ENCODE measurements at places on chromosomes 13 and 19.

- DNase-seq: no peak
Observed at GRCh38 chr19:57850553-57851017, 926 bp downstream of the ZNF587 start.

- no peak for DNase-seq
Observed at GRCh38 chr19:45470762-45471081, 2.9 kb downstream of the FOSB start.

DNA sequence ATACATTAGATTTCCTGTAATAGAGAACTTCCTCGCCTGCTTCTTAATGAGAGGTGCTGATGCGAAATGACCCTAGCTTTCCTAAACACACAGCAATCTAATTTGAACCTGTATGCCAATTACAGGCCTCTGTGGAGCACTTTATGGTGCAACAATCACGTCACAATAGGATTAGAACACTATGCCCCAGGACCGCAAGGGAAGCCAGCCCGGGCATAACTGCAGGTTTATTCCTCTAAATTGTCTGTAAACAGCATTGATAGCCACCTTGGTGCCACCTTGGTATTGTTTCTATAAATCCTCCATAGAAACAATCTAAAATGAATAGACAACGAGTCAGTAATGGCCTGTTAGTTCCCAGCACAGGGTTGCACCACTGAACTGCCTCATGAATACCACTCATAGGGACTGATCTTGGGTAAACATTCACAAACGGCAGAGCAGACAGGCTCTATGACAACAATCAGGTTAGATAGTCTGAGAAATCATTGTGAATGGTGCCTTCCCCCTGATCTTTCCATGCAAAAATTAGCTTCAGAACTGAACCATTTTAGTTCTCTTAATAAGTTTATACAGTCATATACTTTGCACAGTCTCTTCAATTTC lies 182.5 kb upstream of the OBI1 start:
- no peak for DNase-seq

DNA sequence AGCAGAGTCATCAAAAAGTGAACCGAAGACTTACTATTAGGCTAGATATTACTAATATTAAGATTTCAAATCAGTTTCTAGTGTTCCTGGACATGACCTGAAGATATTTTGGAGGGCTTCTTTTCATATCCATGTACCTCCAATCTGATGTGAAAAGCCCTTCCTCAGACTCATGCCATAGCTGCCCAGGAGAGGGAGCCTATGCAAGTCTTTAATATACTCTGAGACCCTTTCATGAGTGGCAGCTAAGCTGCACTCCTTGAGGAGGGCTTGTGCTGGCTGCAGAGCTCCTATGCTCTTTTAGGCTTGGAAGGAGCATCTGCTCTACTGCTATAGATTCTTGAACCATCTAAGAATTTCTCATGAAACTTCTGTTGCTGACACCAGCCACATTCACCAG lies 715.3 kb downstream of the OLFM4 start:
- DNase-seq: no peak

Measured in GDM1 (cell line).